Muscle of leg (tissue), 16 donors: ENCODE measurements at places on chromosomes 2 and 18. TPM values are rescaled to one million over a fixed set of nuclear protein-coding genes. Genes with fewer than 3 reads are reported as not detected.
A peak's percentile ranks its signal among the peaks of the same experiment; 100 is the strongest.

TMEM200C gene
- total RNA-seq, result 1.1 TPM

COBLL1 gene
- 7.0 TPM for total RNA-seq

CNGA3 gene
- total RNA-seq, result 0.40 TPM

DNA sequence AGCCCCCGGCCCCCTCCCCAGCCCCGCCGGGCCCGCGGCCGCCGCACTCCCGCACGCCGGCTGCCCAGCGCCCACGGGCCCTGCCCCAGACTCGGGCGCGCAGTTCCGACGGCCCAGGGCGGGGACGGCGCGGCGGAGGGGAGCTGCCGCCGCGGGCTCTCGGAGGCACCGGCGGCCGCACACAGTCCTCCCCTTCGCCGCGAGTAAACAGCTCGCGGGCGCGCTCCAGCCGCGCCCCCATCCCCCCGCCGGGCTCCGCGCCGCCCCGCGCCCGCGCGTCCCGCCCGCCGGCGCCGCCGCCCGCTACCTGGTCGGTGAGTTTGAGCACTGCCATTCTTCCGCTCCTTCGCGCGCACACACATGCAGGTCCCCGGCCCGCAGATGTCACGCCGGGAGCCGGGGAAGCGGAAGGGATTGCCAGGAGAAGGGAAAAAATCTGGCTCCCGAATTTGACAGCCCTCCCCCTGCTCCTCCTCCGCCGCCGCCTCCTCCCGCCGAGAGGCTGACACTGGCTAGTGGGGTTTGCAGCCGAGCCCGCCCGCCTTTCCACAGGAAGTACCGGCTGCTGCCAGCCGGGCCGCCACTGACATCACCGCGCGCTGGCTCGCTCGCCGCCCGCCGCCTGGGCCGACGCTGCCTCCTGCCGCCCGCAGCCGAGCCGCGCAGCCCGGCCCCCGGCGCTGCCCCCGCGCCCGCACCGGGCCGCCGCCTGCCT, at the start of gene ANKRD44:
TSS of gene ANKRD44 (minus strand) at position 510 of the 715 bp plus-strand sequence. CDS start at position 334, 176 bp downstream.
- no peaks in the 10 kb centered on the region for H3K27me3 ChIP-seq
- peak within 1 kb of the TSS; percentile 87 for H3K27ac ChIP-seq

- H3K4me3 ChIP-seq, result no peak overlapping the region
- no peaks in the 10 kb centered on the region for H3K27me3 ChIP-seq
- H3K4me1 ChIP-seq, result no peaks in the 10 kb centered on the region
Observed at GRCh38 chr18:80232710-80233109, 14.6 kb downstream of the PARD6G start.

DNA sequence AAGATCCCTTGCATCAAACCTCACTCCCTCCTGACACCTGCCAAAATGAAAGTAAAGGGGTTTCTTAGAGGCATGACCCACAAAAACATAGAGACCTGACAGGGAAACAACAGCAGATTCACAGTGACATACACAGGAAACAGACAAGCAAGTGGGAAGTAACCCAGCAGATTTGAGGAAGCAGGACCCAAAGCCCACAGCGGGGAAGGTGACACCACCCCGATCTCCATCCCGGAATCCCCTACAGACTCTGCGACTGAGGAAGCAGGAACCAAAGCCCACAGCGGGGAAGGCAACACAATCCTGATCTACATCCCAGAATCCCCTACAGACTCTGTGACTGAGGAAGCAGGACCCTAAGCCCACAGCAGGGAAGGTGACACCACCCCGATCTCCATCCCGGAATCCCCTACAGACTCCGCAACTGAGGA, 21.6 kb downstream of the CIB4 start:
- H3K36me3 ChIP-seq, result no peaks in the 10 kb centered on the region
- DNase-seq, result peak; percentile 27
- H3K4me1 ChIP-seq, result peaks cover 13% of the 10 kb centered on the region
- H3K27ac ChIP-seq, result no peak overlapping the region
- H3K4me3 ChIP-seq, result no peak overlapping the region

DNA sequence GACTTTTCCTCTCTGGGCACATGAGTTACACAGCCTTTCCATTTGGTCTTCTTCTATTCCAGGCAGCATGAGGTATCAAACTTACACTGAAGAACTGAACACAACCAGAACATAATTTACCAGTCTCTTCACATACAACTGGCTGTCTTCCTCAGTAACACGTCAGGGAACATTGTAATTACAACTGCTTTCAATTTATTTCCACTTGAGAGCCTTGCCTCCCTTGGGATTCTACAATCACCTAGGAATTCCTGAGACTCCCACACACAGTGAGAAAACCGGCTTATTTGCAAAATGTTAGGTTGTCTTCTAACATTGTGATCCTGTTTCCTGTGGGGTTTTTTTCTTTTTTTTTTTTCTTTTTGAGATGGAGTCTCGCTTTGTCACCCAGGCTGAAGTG, 149.9 kb downstream of the TMX3 start:
- no peaks in the 10 kb centered on the region for H3K27me3 ChIP-seq
- H3K27ac ChIP-seq, result no peak overlapping the region
- H3K36me3 ChIP-seq, result no peaks in the 10 kb centered on the region
- no peak overlapping the region for H3K4me3 ChIP-seq
- no peak for DNase-seq
- H3K4me1 ChIP-seq, result no peaks in the 10 kb centered on the region

- peaks cover 12% of the 10 kb centered on the region for H3K27me3 ChIP-seq
- no peaks in the 10 kb centered on the region for H3K4me1 ChIP-seq
- no peak overlapping the region for H3K4me3 ChIP-seq
- no peak overlapping the region for H3K27ac ChIP-seq
- H3K36me3 ChIP-seq, result no peaks in the 10 kb centered on the region
Observed at GRCh38 chr18:57210107-57210715, 63.3 kb downstream of the BOD1L2 start.

DNA sequence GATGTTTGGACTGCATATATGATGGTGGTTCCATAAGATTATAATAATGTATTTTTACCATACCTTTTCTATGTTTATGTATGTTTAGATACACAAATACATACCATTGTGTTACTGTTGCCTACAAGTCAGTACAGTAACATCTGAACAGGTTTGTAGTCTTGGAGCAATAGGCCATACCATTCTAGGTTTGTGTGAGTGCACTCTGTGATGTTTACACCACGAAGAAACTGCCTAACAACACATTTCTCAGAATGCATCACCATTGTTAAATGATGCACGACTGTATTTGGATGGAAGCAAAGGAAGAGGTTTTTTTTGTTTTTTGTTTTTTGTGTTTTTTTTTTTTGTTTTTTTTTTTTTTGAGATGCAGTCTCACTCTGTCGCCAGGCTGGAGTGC, 9.5 kb downstream of the DUSP19 start:
- H3K4me1 ChIP-seq, result no peaks in the 10 kb centered on the region
- H3K27ac ChIP-seq, result no peak overlapping the region
- no peak for DNase-seq
- no peak overlapping the region for H3K4me3 ChIP-seq
- no peaks in the 10 kb centered on the region for H3K27me3 ChIP-seq
- H3K36me3 ChIP-seq, result no peaks in the 10 kb centered on the region
